Hepatic stellate cell (primary cell): ENCODE measurements at places on chromosomes 6 and 20.
A peak's percentile ranks its signal among the peaks of the same experiment; 100 is the strongest.

DNA sequence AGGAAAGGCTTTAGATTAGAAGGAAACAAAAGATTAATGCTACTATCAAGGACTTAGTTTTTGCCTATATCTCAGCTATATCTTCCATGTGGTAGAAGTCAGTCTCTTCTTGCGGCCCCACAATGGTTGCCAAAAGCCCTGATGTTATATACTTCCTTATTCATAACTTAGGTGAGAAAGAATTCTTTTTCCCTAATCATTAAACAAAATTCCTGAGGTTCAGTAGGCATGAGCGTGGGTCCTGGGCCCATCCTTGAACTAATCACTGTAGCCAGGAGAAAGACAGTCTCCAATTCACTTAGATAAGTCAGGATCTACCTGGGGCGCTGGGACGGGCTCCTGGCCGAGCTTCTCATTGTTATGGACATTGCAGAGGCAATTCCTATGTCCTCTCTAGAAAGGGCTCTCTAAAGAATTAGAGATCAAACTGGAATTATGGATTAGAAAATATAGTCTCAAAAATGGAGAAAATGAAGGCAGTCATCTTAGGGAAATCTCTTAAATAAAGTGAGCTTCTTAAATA lies 134.3 kb downstream of the KIF6 start:
- no peak for DNase-seq

GRCh38 chr6:113184291-113184690 lies 672.9 kb upstream of the MARCKS start:
- peak; percentile 15 for DNase-seq

DNA sequence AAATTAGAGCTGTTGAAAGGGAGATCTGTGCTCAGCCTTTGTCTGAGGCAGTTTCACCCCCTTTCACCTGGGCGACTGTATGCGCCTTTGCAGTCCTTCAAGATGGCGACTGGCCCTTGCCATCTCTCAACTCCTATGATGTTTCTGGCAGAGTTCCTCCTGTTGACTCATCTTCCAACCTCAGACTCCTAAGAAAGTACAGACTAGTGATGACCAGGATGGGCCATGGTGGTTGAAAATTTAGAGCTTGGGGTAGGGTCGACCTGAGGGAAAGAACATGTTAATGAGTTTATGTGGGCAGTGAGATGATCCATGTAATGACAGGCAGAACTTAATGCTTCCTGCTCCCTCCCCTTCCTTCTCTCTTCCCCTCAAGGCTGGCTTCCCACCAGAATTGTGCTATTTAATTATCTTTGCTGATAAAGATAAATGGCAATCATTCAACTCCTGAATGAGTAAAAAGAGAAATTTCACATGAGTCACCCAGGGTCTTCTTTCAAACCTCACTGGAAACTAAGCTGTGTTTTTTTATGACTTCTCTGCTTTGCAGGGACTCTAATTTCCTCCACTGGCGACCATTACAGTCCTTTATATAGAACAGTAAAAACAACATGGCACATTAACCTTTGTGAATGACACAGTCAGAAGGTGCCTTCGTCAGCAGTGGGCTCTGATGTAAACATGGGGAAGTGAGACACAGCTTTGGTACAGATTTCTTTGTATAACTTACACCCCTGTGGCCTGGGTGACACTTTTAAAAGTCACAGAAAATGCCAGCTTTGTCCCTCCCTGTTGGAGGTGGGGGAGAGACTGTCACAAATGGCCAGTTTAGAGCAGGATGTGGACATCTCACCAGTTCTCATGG lies 103.5 kb downstream of the SCP2D1 start:
- DNase-seq, result no peak

GRCh38 chr6:137944793-137945498 lies 77.9 kb downstream of the TNFAIP3 start:
- DNase-seq, result peak; percentile 32

DNA sequence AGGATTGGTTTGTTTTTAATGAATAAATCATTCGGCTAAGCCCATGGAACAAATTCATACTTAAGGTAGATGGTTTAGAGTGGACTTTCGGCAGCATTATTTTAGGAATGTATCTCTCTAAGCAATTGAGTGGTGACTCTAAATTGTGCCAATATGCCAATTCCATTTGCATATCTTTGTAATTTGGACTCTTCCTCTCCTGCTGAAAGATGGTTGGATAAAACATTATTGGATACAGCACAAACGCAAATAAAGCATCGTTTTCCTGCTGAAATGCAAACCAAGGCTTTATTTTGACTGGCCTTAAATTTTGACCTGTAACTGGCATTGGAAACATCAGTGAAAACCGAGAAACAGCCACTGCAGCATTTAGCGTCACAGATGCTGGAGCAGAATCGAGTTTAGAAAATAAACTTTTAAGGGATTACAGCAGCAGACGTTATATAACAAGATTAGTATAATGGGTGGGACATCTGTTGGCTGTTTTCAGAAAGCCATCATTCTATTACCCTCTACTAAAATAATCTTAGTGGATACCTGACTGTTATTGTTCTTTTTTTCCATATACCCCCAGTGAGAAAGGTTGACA lies 726.0 kb downstream of the KIF16B start:
- DNase-seq, result no peak

- DNase-seq, result no peak
These were observed 338.2 kb upstream of the PREP start for GRCh38 chr6:105740946-105741645.

DNA sequence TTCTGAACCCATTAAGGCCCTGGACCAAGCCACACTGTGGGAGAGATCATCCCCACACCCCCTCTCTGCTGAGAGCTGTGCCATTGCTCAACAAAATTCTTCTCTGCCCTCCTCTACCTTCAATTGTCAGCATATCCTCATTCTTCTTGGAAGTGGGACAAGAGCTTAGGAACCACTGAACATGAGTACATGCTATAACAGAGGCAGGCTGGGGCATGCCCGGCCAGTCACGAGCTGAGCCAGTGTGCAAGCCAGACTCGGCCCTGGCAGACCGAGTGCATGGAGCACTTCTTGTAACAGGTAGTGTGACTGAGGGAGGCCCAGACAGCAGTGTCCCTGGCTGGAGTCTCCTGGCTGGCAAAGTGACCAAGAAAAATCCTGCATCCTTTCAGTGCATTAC lies 149.2 kb downstream of the MOXD1 start:
- no peak for DNase-seq

DNA sequence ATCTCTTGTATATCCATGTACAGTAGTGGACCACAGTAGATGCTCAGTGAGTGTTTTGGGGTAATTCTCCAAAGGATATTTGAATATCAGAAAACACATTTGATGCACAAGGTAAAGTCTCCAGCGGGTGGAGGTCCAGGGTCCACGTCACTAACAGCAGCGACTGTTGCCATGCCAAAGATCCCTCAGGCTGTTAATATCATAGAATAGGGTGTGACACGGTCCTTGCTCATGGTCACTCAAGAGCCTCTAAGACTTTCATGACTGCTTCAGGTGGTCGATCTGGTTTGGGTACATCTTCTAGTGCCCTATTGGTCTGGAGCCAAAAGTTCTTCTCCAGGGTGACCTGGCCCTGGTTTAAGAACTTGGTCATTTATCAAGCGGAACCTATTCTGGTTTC lies 90.8 kb downstream of the OLIG3 start:
- no peak for DNase-seq

DNA sequence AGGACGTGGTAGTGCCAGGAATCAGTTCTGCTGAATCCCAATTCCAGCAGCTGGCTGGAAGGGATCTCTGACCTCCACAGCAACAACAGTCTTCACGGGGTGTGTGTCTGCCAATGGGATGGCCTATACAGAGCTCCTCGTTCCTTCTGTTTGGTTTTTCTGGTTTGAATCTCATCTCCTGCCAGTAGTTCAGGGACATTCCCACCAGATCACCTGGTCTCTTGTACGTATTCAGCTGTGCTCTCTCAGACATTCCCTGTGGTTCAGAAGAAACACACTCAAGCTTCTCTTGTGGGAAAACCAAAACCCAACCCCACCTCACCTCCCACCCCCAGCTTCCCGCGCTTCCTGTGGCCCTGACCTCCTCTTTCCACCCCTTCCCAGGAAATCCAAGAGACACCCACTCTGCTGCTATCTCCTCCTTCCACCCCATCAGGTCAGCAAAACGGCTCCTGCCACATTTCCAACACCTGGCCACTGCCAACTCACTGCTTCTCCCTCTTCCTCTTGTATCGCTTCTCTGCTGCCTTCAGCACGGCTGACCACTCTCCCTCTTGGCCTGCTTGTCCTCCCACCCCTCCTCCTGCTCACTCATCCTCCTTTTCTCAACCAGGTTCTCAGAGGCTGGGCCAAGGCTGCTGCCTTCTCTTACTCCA lies 63.3 kb upstream of the PTGIS start:
- DNase-seq, result no peak

- DNase-seq, result no peak
These were observed 83.2 kb downstream of the MANEA start for GRCh38 chr6:95660544-95660943.

GRCh38 chr6:140009286-140009685 lies 634.8 kb upstream of the CITED2 start:
- no peak for DNase-seq

GRCh38 chr6:38723783-38724182 lies 8.7 kb downstream of the DNAH8 start:
- no peak for DNase-seq

GRCh38 chr20:17107127-17107526 lies 119.7 kb upstream of the PCSK2 start:
- DNase-seq, result no peak

DNA sequence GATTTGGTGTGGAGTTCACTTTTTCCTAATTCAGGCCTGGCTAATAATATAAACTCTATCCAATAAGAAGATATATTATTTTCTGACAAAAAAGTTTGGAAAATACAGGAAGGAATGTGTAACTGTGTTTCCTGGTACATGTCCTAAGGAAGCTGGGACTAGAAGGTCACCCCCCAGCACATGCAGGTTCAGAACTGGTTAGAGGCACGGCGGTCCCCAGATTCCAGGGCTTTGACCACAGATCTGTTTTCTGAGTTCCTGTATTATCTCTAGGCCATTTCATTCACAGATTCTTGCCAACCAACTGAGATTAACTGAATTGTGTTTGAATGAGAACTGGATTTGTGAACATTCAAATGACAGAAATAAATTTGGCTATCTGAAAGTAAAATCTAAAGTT lies 94.5 kb downstream of the TULP4 start:
- no peak for DNase-seq

DNA sequence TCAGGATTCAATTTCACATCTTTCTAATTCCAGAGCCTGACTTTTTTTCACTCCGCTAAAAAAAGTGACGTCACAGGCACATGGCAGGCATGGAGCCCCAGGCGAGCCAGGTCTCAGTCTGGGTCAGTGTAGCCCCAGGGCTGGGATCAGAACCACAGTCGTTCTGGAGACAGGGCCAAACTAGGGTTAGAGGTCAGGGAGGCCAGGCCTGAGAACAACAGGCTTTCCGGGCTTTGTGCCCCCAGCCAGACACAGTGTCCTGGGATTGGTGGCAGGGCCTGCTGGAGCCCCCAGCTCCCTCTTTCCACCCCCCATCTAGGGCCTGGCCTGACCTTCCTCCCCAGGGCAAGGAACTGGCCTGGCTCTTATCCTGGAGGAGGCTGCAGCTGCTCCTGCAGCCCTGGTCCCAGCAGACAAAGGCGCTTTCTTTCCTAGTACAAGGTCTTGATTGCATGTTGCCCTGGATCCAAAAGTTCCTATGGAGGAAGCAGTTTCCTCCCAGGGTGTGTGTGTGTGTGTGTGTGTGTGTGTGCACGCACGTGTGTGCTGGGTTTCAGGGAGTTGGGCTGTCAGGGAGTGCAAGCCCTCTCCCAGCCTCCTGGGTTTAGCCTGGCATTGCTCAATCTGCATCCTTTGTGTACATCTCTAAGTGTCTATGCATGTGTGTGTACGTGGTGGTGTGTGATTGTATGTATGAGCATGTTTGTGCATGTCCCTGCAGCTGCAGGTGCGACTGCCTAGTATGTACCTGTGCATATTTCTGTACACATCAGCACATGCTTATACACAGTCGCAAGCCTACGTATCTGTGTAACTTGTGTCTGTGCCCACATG lies 26.5 kb upstream of the EMILIN3 start:
- no peak for DNase-seq

DNA sequence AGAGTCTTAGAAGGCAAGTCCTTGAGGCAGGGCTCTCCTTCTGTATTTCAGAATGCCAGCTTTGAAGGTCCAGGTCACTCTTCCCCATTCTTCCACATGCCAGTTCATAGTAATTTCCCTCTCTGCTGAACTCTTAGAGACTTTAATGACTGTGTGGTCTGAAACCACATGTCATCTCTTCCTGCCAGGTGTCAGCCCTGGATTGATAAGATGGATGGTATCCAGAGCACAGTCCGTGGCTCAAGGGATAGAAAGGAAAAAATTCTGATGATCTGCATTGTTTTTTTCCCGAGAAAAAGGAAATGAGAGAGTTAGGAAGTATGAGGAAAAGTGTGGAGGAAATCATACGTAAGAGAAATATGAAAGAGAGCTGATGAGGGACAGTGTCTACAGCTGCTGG lies 250.9 kb downstream of the TPBG start:
- no peak for DNase-seq

DNA sequence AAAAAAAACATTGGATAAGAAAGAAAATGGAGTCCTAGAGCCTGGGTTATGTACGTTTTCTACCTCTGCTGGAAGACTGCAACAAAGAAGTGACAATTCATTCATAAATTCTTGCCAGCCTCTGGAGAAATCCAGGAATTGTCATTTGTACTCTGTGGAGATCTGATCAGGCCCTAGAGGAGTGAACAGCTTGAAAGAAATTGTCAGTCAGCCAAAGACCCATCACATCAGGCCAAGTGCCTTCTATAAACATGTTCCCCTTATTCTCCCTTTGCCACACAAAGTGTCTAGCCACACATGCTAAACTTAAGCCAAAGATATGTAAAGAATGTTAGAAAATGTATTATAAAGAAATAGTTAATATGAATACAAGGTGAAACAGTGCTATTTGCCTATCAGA lies 152.4 kb downstream of the ADAT2 start:
- DNase-seq, result no peak

DNA sequence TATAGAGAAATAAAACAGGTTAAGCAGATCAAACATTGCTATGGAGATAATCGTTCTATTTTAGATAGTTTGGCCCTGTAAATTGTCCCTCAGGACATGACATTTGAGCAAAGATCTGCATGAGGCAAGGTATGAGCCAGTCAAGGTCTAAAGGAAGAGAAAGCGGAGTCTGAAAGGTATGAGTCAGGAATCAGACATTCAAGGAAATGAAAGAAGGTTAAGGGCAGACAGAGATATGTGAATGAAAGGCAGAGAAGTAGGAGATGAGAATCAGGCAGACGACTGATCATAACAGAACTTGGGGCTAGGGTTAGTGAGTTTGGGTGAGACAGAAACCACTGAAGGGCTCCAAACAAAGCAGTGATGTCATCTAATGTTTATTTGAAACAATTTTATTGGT lies 775.8 kb downstream of the MAFB start:
- DNase-seq, result no peak

- DNase-seq, result no peak
These were observed 95.4 kb downstream of the MAP3K5 start for GRCh38 chr6:136696783-136697364.

GRCh38 chr6:170280689-170281045 lies 10.2 kb downstream of the DLL1 start:
- DNase-seq, result no peak

- no peak for DNase-seq
These were observed 187.7 kb downstream of the AIG1 start for GRCh38 chr6:143248359-143248758.
